ENCODE measurements at places on chromosomes 3 and 15.

- no peak for DNase-seq
These were observed 675 bp downstream of the PSMD6 start for GRCh38 chr3:64022451-64023186.

- no peak for DNase-seq
These were observed 12.0 kb downstream of the CD86 start for GRCh38 chr3:122067214-122067550.

DNA sequence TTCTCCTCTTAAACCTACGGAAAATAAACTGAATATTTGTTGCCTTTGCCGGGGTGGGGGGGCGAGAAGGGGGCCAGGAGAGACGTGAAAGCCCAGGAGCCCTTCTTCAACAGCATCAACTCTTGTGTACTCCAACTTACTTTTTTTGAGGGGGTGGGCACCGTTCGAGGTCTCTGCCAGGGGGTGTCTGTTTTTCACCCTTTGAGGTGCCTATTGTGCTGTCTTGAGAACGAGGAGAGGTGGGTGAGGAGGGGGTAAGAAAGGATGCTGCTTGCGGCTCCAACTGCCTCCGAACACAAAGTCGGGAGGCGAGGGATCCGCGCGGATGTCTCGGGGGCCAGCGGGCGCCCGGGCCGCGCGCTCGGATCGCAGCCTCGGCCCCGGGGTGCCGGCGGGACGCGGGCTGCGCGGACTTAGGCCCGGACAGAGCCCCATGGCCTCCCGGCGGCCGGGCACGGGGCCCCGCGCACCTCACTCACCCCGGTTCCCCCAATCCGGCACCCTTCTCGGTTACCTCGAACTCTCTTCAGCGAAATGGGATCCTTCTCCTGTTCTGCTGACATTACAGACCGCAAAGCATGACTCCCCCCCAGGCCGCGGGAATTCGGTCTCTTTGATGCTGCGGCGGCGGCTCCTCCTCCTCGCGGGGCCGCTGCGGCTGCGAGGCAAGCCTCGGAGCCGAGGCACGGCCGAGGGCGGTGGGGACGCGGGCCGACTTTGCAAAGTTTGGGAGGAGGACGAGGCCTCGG lies 650 bp downstream of the PYGO1 start:
- no peak for DNase-seq

GRCh38 chr3:85342915-85343314 lies 384.1 kb downstream of the CADM2 start:
- no peak for DNase-seq

GRCh38 chr3:99640214-99640851 lies 1.9 kb downstream of the COL8A1 start:
- no peak for DNase-seq

- no peak for DNase-seq
These were observed 307.3 kb upstream of the PLSCR5 start for GRCh38 chr3:146912241-146913015.

DNA sequence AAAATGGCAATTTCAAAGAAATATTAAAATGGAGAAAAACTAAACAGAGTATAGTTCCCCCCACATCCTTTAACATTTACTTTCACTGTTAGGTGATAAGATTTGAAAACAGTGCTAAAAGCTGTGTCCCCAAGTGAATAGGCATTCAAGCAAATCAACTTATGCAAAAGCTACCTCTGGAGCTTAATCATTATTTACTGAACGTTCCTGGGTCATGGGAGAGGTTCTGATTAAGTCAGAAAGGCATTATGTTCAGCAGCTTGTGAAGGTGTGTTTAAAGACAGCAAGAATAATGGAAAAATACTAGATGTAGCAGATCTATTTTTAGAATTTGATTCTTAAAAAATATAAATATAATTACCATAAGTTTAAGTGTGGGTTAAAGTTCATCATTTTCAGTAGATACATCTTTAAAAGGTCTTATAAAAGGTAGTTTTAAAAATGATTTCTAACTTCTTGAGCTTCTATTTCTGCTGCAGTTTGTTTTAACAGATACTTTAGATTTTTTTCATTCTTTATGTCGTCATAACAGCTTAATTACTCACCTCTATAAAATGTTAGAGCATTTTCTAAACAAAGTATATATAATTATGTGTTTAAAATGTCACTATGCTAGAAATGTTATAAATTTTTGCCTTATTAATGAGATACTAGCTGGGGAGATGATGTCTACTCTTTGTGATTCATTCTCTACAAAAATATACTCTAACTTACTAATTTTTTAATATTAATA lies 127.9 kb downstream of the MITF start:
- DNase-seq, result no peak

GRCh38 chr3:24101676-24102168 lies 156.6 kb downstream of the NR1D2 start:
- no peak for DNase-seq

GRCh38 chr3:63724987-63725386 lies 72.5 kb downstream of the SNTN start:
- no peak for DNase-seq

- DNase-seq, result no peak
These were observed 17.1 kb downstream of the KLF15 start for GRCh38 chr3:126340081-126340511.

DNA sequence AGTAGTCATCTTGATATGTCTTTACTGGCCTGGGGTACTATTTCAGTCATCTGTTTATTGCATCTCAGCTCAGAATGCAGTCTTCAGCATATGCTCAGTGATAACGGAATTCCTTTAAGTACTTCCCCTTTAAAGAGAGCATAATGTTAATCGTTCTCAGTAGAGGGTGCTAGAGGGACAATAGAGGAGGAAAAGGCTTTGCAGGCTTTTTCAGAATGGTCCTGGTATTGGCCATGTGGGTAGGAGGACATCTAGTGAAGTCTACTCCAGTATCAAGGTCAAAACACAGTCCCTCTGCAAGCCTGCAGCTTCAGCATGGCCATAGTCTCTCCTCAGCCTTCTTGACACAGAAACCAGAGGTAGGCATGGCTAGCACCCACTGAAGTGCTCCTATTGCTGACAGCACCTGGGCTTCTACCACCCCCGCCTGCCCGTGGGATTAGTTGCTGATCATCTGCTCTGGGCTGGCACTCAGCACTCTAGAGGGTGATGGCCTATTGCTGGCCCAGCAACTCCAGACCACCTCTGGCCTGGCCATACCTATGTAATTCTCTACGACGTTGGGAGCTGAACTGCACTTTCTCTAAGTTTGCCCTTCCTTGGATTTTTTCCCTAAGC lies 65.4 kb downstream of the KCNH8 start:
- no peak for DNase-seq

DNA sequence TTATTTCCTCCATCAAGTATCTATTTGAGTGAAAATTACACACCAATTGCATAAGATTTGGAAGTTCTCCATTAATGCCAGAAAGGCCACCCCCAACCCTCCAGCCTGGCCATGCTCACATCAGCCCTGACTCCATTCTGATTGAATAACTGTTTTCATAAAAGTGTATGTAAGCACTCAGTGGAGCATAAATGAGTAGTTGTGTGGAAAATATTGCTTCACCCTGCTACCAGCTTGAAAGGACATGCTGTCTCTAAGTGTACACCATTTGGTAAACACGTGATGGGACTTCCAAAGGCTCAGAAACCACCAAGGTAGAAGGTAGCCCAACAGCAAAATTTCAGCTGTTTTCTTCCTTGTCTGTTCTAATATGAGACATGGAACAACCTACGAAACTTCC lies 393.8 kb downstream of the ZNF385D start:
- DNase-seq, result no peak

GRCh38 chr3:71902258-71903111 lies 117.5 kb upstream of the PROK2 start:
- no peak for DNase-seq

GRCh38 chr3:70737666-70738290 lies 425.3 kb upstream of the MDFIC2 start:
- DNase-seq, result no peak

GRCh38 chr15:101064795-101065569 lies 145.8 kb downstream of the LRRK1 start:
- DNase-seq, result no peak

DNA sequence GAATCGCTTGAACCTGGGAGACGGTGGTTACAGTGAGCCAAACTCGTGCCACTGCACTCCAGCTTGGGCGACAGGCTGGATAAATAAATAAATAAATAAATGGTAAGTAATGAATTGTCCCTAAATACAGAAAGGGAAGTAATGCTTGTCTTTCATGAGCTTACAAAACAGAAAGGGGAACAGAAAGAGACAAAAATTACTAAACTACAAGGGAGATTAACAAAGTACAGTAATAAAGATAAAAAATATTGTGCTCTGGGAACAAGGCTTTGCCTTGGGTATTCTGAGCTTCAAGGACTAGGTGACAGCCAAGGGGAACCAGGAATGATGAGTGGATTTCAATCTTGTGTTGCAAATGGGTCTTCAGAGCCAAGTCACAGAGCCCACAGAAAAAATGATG lies 9.2 kb upstream of the HLTF start:
- no peak for DNase-seq

GRCh38 chr3:16290007-16290826 lies 25.2 kb downstream of the OXNAD1 start:
- DNase-seq, result no peak

GRCh38 chr3:155194973-155195957 lies 98.2 kb downstream of the STRIT1 start:
- DNase-seq, result no peak

GRCh38 chr3:67001086-67001861 lies 3.2 kb downstream of the KBTBD8 start:
- no peak for DNase-seq
